ENCODE measurements at places on chromosomes 3 and 15.

- DNase-seq, result peak; percentile 28
These were observed 36.2 kb upstream of the CFAP161 start for GRCh38 chr15:81097890-81098280.

GRCh38 chr3:138438896-138439295, 4.5 kb downstream of the ESYT3 start:
- DNase-seq, result peak; percentile 85

- DNase-seq, result peak; percentile 10
These were observed 238.1 kb downstream of the CPNE4 start for GRCh38 chr3:131796558-131797198.

DNA sequence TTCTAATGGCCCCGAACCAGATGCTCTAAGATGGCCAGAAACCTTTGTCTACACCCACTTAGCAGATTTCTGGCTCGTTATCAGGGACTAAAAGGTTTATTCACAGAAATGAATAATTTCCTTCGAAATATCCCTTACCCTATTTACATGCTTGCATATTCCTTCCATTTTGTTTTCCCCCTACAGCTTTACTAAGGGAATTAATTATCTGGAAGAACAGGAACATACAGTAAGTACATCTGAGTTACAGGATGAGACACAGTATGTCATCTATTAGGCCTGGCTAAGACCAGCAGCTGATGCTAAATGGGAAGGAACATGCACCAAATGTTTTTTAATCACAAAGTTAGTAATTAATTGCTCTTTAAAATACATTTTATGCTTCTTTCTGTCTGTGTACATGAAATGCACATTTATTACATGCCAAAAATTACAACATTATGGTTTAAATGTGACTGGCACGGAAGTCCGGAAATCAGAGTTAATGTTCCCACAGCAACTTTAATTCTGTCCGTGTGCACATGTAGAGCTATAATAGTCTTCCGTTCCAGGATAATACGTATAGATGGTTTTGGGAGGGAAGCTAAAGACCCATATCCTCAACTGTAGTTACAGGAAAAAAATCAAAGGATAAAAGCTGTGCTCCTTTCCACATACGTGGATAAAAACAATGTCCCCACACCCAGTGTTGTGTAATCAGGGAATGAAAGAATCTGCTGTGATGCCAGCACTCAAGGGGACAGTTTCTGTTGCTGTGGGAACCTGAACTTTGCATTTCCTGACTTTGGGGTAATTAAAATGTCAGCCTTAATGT, 82.0 kb downstream of the TIGIT start:
- DNase-seq, result no peak

- DNase-seq, result no peak
These were observed 21.7 kb downstream of the RARRES1 start for GRCh38 chr3:158710601-158711000.

GRCh38 chr3:97432914-97433313, 331.6 kb upstream of the ARL6 start:
- no peak for DNase-seq

GRCh38 chr15:25879438-25879837, 16.3 kb upstream of the ATP10A start:
- DNase-seq, result no peak

DNA sequence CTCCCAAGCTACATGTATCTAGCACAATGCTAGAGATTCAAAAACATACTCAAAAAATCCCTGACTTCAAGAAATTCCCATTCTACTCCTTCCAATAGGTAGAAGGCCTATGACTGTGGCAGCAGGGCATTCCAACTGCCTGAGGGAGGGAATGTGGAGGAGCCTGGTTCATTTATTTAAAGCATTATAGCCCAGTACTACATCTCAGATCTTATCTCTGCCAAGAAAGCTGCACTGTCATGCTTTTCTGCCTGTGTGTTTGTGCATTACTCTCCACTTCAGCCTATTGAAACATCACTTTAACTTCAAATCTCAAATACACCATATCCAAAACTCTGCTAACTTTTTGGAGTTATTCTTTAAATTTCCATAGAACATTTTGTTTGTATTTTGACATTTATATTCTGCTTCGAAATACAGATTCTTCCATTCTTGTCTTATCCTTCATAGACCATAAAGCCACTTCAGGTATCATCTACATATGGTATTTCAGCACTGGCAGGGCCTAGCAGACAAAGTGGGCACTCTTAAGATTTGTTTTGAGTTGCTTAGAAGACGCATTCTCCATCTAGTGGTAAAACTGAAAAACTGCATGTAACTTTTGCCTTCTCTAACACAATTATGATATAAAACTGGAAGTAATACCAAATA, 59.1 kb upstream of the NEDD4 start:
- peak; percentile 53 for DNase-seq

DNA sequence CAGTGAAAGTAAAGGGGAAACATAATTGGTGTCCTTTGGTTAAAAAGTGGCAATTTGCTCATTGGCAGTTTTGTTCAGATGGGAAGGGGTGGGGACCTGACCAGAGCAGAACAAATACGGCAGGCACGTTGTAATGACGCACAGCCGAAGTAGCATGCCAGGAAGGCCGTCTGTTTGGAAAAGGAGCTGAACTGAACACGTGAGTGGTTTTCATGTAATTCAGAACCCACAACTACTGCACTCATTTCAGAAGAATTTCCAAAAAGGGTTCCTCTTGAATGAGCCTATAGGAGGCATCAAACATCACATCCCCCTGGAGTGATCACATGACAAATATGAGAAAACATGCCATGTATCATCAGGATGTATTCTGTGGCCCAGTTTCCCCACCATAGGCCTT, 42.9 kb upstream of the LMCD1 start:
- peak; percentile 58 for DNase-seq

DNA sequence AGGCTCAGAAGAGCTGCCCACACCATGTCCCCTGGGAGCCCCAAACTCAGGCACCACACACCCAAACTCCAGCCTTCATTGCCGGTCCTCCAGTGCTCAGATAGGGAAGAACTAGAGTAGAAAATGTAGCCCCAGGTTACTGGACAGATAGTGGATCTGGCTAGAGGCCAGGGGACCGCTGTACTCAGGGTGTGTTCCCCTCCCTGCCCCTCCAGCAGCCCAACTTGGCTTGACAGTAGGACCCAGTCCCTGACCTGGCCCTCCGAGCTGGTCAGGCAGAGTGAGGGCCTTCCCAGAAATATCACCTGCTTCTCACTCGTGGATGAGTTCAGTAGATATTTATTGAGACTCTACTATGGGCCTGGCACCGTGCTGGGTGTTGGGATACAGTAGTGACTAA, 100.0 kb downstream of the CORO2B start:
- DNase-seq, result peak; percentile 30

DNA sequence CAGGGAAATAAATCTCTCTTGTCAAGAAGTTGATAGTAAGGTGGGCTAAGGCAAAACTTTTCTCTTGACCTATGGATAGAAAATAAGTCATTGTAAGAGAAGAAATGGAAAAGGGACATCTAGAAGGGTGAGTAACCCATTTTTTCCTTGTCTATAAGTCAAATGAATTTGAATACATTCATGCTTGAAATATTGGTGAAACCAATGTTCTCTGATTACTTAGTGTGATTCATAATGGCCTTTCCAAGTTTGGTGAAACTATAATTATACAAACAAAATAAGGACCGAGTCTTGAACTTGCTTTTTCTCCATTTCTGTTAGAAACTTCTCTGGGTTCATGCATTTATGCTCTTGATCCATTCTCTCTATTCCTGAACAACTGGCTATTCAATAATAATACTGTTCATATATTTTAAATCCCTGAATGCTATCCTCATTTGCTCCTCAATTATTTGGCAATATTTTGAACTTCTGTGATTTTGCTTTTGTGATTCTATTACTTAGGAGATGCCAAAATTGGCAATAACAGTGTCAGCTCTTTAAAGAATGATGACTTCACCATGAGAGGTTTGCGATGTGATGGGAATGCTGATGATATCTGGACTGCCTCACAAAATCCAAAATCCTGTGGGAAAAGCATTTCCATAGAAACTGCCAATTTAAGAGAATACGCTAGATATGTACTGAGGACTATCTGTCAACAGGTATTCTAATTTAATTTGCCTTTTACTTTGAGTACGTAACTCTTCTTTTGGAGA, 12.3 kb downstream of the P2RY12 start:
- DNase-seq, result no peak

DNA sequence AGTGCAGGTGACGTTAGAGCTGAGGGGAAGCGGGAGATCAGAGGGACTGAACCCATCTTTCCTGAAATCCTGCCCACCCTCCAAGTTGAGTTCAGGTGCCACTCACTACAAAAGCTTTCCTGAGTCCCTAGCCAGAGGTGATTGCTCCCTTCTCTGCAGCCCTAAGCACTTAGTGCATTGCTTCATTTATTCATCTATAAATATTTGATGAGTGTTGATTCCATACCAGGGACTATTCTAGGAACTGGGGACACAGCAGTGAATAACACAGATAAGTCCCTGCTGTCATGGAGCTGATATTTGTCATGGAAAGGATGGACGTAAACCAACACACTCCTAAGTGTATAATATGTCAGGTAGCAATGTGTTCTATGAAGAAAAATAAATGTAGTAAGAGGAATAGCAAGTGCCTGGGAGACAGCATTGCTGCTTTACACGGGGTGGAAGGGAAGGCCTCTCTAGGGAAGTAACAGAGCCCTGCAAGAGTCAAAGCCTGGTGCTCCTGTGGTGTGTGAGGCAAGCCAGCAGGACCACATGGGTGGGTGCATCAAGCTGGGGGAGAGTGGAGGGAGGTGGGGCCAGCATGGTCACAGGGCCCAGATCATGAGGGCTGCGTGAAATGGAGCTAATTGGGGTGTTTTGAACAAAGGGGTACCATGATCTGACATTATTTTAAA, 18.6 kb downstream of the ALPK3 start:
- no peak for DNase-seq

DNA sequence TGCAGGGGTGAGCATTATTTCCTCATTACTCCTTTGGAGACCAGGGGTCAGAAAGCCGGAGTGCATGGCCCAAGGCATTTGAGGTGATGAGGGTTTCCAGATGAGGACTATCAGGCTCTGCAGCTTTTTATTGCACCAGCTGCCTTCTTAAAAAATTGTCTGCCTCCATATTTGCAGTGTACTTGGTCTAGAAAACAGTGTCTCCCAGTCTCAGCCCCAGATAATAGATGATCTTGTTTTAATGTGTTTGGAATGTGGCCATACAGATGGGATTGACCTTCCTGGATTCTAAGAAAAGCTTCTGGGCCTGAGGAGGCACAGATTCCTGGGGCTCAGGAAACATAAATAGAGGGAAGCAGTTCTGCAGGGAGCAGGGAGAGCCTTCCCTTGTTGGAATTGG, 123.3 kb downstream of the GABRG3 start:
- DNase-seq, result no peak

GRCh38 chr3:180408654-180409053, 193.3 kb upstream of the TTC14 start:
- no peak for DNase-seq

GRCh38 chr3:58679974-58680666, 13.5 kb upstream of the FAM3D start:
- DNase-seq, result peak; percentile 49

DNA sequence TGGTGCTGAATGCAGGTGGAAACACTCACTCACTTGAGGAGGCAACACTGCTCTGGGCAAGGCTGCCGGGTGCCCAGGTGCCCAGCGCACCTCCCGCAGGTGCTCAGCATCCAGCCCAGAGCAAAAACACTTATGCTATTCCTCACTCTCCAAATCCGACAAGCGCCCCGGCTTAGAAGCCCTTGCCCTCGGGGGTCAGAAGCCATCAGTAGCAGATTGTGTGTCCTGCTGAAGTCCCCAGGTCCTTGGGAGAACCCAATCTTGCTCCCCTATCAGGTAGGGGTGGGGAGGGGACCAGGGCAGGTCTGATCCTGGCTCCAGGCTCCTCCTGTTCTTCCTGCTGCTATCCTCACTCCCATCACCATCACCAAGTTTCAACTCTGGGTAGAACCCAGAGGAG, 46.7 kb downstream of the TLE3 start:
- DNase-seq, result no peak

GRCh38 chr3:128187495-128187894, 34.2 kb downstream of the EEFSEC start:
- no peak for DNase-seq
